Fibroblast of lung (primary cell): ENCODE measurements at places on chromosomes 4 and X. TPM values are rescaled to one million over a fixed set of nuclear protein-coding genes. Genes with fewer than 3 reads are reported as not detected.
A peak's percentile ranks its signal among the peaks of the same experiment; 100 is the strongest.

DNA sequence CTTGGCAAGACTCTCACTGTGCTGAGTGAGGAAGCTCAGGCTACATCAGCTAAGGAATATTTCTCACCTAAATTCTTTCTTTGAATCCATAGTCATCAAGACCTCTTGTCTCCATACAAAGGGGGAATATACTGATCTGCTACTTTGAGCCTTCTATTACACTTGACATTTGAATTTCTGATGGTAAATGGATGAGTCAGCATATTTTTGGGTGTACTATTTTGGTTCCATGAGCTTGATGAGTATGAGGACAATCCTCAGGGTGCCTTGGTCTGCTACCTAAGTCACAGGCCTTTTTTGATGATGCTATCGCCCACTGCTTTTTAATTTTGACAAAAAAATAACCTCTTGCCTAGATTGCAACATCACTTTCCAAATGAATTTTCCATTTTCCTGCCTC lies 415.7 kb downstream of the PPP1R2C start:
- no peaks in the 10 kb centered on the region for H3K4me1 ChIP-seq
- no peak for DNase-seq
- no peaks in the 10 kb centered on the region for H3K27me3 ChIP-seq
- H3K27ac ChIP-seq: no peak overlapping the region
- no peak overlapping the region for H3K4me3 ChIP-seq
- no peaks in the 10 kb centered on the region for H3K36me3 ChIP-seq

GRCh38 chr4:158025131-158025530 lies 147.7 kb downstream of the GASK1B start:
- no peak overlapping the region for H3K27ac ChIP-seq
- no peaks in the 10 kb centered on the region for H3K27me3 ChIP-seq
- H3K36me3 ChIP-seq: no peaks in the 10 kb centered on the region

DNA sequence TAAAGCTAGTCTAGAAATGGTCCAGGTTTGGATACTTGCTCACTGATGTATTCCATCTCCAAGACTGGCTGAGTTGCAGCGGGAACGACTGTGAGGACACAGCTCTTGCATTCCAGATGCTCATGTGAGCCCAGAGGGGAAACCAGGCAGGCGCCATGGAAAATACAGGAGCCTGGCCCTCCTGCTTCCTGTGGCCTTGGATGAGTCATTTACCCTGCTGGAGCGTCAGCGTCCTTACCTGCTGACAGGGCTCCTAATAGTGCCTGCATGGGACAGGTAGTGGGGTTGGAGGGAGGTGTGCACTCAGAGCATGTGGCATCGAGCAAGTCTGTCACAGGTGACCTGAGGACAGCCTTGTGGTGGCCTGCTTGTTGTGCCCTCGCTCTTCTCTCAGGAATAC lies 69.4 kb downstream of the NSG1 start:
- H3K36me3 ChIP-seq: peaks cover 3% of the 10 kb centered on the region
- no peak overlapping the region for H3K4me3 ChIP-seq
- H3K27me3 ChIP-seq: no peaks in the 10 kb centered on the region
- DNase-seq: peak; percentile 29

DNA sequence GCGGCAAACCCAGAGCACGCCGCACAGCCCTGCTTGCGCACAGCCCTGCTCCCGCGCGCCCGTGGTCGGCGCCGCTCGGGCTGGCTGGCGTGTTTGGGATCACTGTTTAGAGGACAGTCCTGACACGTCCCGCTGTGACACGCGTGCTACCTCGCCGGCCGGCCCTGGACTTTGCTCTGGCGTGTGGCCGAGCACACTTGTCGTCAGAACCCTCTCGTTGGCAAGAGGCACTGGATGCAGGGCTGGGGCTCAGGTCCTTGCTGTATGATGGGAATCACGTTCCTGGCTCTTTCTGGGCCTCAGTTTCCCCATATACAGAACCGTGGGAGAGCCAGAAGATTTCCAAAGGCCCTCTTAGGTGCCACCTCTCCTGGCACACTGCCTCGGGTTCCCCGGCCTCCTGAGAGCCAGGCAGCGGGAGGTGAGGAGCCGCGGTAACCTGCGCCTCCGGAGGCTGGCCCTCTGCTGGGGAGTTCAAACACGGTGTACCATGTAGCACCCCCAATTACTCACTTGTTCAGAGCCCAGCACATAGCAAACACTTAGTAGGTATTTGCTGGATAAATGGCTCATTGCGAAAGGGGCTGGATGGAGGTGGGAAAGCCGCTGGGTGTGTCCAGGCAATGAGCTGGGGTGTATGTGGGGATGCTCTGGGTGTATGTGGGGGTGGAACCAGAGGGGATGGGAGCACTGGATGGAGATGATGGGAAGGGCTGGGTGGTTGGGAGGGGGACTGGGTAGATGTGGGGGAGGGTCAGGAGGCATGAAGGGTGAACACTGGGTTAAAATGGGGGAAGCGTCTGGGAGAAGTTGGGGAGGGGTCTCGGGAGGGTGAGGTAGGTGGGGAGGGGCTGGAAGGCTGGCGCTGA lies 76.6 kb downstream of the HTRA3 start:
- no peak overlapping the region for H3K4me3 ChIP-seq
- H3K4me1 ChIP-seq: no peaks in the 10 kb centered on the region
- no peak overlapping the region for H3K27ac ChIP-seq
- DNase-seq: no peak
- H3K27me3 ChIP-seq: no peaks in the 10 kb centered on the region
- H3K36me3 ChIP-seq: no peaks in the 10 kb centered on the region

Gene S100G
- not detected in 2 replicates for total RNA-seq
